ENCODE measurements at places on chromosomes 7 and 10.

- DNase-seq: peak; percentile 45
Measured at GRCh38 chr10:88657901-88658300, 6.3 kb upstream of the LIPF start.

- no peak for DNase-seq
Measured at GRCh38 chr10:28320090-28320489, 17.2 kb upstream of the MPP7 start.

DNA sequence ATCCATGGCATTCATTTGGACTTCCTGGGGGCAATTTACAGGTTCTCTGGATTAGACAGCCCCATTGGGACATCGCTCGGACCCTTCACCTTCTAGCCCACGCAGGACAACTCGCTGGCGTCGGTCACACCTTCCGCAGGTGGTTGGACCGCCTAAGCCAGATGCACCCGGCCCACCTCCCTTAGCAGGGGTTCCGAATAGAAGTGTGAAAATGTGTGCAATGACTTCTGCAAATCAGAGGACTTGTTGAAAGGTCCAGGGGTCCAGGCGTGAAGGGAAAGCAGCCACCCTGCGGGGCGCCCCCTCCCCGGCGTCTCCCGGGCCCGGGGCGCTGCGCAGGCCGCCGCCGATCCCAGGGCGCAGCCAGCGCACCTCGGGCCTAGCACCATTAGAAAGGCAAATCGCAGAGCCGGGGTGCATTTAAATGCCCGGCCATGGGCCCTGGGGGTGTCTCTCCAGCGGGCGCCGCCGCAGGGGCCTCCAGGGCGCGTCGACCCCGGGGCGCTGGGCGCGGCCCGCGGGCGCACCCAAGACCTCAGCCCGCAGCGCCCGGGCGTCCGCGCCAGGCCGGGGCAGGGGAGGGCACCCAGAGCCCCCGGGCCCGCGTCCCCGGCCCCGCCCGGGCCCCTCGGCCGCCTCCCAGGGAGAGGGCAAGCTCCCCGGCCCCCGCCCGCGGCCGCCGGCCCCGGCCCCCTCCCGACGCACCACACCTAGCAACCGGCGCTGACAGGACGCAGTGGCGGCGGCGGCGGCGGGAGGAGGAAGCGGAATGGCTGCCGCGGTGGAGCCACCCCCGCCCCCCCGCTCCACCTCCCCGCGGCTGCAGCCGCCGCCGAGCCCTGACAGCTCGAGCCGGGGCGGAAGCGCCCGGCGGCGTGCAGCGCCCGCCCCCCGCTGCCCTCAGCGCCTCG is 1.2 kb downstream of the JAZF1 start:
- peak; percentile 45 for DNase-seq

DNA sequence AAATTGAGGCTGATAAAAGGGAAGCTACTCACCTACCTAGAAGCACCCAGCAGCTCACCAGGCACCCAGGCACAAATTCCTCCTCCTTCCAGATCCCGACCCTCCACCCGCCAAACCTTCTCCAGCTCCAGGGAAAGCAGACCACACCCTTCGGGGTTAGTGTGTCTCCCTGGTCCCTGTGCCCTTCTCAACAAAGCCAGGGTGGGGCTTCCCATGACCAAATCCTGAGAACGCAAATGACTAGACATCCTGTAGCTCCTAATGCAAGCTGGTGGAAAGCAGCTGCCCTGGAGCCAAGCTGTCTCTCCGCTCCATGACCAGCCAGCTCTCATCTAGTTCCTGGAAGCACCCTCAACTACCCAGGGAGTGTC is 4.4 kb downstream of the TBX20 start:
- DNase-seq: no peak
